Neural crest cell (in vitro differentiated cells): ENCODE measurements at places on chromosomes 2 and 18.

- peak; percentile 41 for DNase-seq
Measured at GRCh38 chr18:34659579-34660517, 50.2 kb upstream of the DTNA start.

DNA sequence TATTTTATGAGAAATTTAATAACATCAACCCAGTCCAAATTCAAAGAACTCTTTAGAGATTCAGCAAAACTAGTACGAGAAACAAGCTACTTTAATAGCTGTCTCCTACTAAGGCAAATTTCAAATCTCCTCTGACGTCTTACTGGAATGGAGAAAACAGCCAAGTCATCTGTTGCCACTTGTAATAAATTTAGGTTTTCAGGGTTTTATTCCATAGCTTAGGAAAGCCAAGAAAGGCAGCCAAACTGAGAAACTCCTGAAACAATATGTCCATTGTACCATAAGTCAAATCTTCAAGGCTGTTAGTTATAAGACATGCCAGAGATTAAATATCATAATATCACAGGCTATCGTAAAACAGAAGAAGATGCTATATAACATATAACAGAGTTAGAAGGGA lies 524.6 kb upstream of the SETBP1 start:
- no peak for DNase-seq

DNA sequence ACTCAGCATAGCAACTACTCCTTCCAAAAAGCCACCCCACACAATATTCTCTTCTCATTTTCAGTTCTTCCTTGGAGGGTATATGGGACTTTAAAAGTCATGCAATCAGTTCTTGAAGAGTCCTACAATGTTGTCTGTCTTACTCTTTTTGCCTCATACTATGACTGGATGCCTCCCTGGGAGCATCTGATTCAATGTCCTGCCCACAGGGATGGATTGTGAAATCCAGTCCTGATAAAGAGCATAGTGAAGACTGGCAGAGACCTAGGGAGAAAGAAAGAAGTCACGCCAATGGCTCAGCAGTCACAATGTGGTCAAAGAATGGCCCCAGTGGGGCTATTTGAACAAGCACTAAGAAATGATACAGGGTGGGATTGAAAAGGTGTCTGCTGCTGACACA lies 155.1 kb upstream of the SERPINE2 start:
- no peak for DNase-seq

GRCh38 chr2:37523814-37524362 lies 147.6 kb downstream of the CDC42EP3 start:
- no peak for DNase-seq

DNA sequence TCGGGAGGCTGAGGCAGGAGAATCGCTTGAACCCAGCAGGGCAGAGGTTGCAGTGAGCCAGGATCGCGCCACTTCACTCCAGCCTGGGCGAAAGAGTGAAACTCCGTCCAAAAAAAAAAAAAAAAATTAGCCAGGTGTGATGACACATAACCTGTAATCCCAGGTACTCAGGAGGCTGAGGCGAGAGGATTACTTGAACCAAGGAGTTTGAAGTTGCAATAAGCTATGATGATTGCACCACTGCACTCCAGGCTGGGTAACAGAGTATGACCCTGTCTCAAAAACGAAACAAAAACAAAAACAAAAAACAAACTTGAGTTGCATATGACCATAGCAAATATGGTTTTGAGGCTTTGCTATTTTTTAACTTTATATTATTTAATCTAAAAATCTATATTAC lies 25.8 kb downstream of the SANBR start:
- no peak for DNase-seq
